ENCODE measurements at places on chromosomes 7 and 10. TPM values are rescaled to one million over a fixed set of nuclear protein-coding genes. Genes with fewer than 3 reads are reported as not detected.

DNA sequence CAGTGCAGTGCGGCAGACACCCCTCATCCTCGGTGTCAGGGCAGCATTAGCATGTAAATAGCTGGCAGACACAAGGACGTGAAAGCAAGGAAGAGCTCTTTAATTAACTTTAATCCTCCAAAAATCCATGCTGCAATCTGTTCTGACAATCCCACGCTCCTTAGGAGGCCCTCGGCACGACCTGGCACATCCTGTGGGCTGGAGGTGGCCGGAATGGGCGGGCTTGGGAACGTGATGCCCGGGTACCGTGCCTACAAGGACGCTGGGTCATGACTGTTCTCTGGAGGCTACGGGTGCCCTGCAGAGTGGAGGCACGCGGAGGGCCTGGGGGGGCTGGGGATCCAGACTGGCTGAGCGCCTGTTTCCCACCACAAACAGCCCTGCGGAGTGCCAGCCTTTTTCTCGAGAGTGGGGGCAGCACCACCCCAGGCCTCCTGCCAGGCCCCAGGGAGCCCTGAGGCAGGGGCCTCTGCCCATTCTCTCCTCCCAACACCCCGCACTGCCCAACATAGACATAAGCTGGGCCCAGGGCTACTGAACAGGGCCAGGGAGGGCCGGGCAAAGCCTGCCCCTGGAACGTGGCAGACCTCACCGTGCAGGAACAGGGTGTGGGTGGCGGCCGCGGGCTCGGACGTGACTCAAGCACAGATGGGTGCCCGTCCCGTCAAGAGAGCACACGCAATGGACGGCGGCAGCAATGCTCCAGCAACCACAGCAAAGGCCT is 189.3 kb downstream of the MAD1L1 start:
- DNase-seq, result no peak

DNA sequence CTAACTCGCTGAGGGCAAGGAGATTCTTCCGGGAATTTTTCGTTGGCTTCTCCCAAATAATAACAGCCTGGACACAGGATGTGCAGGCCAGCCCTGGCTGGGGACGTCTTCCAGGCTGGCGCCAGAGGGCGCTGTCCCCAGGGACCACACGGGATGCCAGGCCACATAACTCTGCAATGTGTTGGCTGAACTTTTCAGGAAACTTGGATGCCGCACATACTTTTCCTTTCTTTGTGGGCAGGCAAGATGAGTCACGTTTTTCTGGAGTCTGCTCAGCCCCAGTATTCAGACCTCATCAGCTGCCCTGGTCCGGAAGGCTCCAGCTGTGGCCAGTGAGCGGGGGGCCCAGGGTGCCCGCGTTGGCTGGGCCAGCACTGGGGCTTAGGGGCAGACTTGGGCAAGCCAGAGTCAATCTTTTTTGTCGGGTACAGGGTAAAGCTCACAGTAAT is 122.7 kb downstream of the PRKAG2 start:
- peak; percentile 99 for DNase-seq

The LBX1 gene
- not detected for total RNA-seq

The MORN4 gene
- 1.7 TPM for total RNA-seq

The GLCCI1 gene
- 2.8 TPM for total RNA-seq

The RTKN2 gene
- 4.7 TPM for total RNA-seq

The CPED1 gene
- total RNA-seq, result 0.52 TPM

The CCL24 gene
- not detected for total RNA-seq

Measured in renal cortical epithelial cell (primary cell).